ENCODE measurements at places on chromosomes 12 and 14.

DNA sequence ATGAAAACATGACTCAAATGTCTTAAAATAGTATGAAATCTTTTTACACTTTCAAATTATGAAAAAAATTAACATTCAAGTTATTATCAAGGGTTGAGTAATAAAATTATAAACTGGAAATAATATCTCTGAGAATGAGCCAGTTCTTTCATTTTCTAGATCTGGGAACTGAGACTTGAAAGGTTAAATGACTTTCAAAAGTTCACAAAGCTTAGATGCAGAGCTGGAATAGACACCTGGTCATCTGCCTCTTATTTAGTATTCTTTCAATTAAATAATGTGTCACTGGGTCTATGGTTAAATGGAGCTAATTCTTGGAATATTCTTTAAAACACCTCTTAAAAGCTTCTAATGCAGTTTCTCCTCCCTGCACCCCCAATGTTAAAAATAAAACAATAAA is 86.6 kb downstream of the CDK17 start:
- no peak for DNase-seq

DNA sequence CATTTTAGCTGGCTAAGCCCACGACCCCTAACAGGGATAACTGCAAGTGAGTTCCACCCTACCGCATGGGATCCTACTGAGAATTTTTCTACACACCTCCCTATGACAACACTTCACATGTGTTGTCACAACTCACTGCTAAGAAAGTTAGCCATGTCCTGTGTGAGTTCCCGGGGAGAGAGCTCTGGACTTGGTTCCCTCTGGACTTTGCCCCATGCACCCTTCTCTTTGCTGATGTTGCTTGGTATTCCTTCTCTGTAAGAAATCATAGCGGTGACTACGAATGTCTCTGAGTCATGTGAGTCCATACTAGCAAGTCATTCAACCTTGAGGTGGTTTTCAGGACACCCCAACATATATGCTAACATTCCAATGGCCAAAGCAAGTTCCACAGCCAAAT is 9.5 kb upstream of the CDKN3 start:
- no peak for DNase-seq

DNA sequence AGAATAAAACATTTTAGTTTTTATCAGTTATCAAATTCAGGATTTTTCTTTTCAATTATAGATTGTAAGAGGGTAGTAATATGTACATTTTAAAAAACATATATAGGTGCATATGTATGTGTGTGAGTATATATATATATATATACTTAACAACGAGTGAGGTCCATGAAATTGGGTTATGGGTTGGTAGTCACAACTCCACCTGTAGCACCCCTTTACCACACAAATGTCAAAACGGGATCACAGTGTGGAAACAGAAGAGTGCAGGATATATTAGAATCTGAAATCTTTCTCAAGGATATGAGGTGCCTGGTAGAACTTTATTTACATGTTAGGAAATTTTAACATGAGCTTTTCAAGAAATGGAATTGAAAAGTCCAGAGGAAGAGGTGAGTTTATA is 31.3 kb downstream of the MIA2 start:
- no peak for DNase-seq

GRCh38 chr12:88035907-88036289 is 6.7 kb upstream of the C12orf50 start:
- DNase-seq = no peak

DNA sequence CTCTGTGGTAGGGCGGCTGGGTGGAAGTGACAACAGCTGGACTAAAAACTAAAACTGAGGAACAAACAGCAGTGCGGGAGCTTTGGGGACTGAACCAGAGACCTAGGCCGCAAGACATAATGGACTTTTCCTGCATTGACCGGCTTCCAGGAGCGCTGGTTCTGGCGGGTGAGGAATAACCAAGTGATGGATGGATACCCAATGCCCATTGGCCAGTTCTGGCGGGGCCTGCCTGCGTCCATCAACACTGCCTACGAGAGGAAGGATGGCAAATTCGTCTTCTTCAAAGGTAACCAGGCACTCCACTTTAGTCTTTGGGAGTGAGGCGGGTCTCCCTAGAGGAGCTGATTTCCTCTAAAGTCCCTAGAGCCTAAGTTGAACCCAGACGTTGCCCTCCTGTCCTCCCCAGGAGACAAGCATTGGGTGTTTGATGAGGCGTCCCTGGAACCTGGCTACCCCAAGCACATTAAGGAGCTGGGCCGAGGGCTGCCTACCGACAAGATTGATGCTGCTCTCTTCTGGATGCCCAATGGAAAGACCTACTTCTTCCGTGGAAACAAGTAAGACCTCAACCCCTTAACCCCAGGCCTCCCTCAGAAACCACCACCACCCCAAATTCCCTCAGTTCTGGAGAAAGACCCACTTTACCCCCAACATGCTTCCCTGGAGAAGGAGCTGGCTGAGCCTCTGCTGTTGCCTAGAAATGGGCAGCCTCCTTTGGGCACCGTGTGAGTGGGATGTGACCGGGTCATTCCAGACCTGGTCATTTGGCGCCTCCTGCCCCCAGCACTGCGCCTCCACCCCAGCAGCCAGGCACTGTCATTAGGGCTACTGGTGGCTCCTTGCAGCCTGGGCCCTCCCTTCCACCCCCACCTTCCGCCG is 8.1 kb downstream of the MMP14 start:
- DNase-seq = no peak

DNA sequence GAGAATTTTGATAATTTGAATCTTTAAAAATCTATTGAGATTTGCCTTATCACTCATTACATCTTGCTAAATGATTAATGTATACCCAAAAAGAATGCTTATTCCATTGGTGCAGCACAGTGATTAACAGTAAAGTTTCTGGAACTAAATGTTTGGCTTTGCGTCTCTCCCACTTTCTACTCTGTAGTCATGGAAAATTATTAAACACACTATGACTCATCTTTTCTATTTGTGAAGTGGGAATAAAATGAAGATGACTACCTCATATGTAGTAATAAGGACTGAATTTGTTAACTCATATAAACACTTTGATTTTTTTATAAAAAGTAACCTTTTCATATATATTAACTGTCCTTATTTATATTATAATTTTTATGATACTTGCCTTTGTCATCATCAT is 118.1 kb downstream of the RERGL start:
- no peak for DNase-seq

- no peak for DNase-seq
Measured at GRCh38 chr12:43292699-43293098, 259.3 kb downstream of the ADAMTS20 start.

DNA sequence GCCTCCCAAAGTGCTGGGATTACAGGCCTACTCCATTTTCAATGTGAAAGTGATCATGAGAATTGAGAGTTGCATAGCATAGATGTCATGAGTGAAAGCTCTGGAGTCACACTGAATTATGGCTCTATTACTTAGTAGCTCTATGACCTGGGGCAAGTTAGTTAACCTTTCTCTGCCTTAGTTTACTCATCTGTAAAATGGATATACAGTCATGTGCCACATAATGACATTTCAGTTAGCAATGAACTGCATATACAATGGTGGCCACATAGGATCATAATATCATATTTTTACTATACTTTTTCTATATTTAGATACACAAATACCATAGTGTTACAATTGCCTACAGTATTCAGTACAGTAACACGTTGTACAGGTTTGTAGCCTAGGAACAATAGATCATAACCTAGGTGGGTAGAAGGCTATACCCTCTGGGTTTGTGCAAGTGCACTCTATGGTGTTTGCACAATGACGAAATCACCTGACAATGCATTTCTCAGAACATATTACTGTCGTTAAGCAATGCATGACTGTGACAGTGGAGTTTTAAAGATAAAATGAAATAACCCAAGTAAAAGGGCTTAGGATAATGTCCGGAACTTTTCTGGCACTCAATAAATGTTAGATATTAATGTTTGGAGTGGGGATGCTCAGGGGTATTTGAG is 53.1 kb downstream of the ZFYVE26 start:
- no peak for DNase-seq

DNA sequence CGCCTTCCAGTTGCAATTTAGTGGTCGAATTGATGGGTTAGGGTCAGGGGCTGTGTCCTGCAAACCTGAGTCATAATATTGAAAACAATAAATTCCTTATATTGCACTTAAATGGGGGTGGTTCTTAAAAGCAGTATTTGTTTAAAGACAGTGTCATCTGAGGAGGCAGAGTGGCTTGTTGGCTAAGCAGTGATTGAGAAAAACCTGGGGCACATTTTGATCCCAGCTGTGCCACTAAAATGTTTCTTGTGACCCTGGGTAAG is 48.4 kb downstream of the FBXW8 start:
- no peak for DNase-seq
